ENCODE measurements at places on chromosomes 7 and 10.

GRCh38 chr7:52956379-52956915, 79.0 kb upstream of the POM121L12 start:
- no peak for DNase-seq

DNA sequence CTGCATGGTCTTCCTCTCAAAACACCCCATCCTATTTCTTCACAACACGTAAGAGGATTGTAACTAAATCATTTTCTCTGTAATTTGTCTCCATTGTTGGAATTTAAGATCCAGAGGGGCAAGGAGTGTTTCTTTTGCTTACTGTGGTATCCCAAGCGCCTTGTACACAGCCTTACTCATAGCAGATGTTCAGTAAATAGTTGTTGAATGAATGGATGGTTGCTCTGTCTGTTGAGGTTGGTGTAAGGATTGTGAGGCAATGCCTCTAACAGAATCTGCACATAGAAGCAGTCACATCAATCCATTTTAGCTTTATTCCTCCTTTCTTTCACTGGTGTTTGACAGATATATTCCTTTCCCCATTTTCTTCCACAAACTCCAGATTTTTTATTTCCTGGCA, 90.1 kb downstream of the ZNF365 start:
- DNase-seq, result no peak

GRCh38 chr7:29749701-29750321, 56.5 kb upstream of the WIPF3 start:
- no peak for DNase-seq

GRCh38 chr7:144452064-144452463, 48.6 kb upstream of the NOBOX start:
- no peak for DNase-seq

Measured in stimulated activated CD8-positive, alpha-beta memory T cell treated with anti-CD3 and anti-CD28 coated beads, Interleukin-15, amount 100 ng/mL, for 48 hours (primary cell).